CD4-positive, alpha-beta T cell treated with Interleukin-12 subunit alpha and Interleukin-12 subunit beta, for 1 hour (primary cell): ENCODE measurements at places on chromosomes 12 and 14.

DNA sequence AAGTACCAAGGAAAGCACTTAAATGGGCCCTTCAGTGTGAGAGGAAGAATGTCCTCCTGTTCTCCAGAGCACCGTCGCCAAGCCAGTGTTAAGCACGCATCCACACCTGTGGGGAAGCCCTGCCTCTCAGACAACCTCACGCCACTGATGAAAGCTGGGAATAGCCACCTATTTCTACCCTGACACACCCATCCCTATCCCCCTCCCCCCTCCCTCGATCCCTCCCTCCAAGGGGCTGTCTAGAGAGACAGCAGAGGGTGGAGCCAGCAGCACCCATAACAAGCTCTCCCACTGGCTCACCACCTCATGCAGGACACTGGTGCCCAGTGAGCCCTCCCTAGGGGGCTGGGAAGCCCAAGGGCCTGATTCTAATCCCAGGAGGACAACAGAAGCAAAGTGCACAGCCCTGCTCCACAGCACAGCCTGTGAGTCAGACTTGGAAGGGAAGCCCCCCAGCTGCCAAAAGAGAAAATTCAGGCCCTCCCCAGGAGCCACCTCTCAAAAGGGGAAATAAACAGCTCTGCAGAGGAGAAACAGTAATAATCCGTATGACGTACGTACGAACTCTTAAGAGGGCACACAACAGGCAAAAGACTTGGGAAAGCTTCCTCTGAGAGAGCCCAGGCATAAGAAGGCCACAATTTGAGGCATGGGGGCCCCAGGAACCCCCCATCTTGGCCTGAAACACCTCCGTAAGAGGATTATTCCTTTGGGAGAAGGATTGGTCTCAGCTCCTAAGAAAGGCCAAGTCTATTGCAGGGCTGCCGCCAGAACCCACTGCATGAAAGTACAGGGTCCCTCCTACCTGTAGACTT is 7.8 kb downstream of the PITPNM2 start:
- no peak for DNase-seq

GRCh38 chr14:34843011-34843554 is 32.1 kb downstream of the BAZ1A start:
- DNase-seq, result no peak

GRCh38 chr12:27462151-27462694 is 15.7 kb downstream of the SMCO2 start:
- DNase-seq, result no peak

GRCh38 chr12:16062611-16063010 is 151.5 kb downstream of the DERA start:
- DNase-seq, result no peak

DNA sequence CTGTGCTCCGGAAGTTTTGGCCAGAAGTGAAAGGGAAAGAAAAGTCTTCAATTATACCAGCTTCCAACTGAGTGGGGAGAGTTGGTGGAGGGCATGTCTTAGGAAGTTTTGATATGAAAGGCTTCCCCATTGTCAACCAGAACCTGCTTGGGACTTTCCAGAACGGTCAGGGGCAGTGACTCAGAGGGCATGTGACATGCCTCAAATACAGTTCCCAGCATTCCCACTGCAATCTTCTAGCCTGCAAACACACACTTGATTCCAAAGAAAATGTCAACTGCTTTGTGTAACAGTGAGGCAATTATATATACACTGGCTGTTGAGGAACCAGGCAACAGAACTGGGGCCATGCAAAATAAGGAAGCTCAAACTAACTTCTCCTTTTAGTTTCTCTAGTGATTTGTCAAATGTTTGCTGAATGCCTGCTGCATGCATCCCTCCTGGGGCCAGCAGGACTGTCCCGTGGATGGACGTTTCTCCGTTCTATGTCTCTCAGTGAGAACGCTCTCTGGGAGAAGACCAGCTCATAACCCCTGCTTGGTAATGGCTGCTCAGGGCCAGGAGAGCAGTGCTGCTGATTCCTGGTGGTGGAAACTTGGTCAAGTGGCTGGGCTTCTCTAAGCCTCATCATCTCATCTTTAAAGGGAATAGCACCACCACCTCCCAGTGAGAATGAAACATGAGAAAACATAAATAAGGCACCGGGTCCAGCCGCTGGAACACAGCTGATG is 18.3 kb downstream of the SLC25A47 start:
- DNase-seq, result peak; percentile 29

GRCh38 chr12:118307069-118307954 is 65.4 kb downstream of the TAOK3 start:
- DNase-seq, result no peak

DNA sequence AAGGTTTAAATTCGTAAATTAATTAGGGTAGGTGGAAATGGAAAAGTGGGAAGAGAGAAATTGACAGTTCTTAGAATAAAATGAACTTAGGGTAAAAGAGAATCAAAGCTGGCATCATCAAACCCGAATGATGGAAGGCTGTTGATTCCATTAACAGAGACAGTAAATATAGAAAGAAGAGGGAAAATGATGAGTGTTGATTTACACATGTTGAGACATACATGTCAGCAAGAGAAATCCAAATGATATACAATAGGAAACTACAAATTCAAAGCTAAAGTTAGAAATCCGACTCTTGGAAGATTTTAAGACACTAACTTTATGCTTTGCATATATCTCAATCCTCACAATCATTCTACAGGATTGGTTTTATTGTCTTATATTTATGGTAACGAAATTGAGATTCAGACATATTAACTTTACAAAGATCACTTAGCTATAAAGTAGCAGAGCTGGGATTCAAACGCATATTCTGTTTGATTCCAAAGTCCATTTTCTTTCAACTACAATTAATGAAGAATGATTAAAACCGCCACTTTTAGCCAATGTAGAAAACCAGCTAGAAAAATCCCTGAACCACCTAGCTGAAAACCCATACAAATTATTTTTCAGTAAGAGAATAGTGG is 30.2 kb downstream of the LIMA1 start:
- DNase-seq, result no peak

- DNase-seq, result peak; percentile 62
These were observed 6.9 kb upstream of the ADCY6 start for GRCh38 chr12:48795550-48796455.

DNA sequence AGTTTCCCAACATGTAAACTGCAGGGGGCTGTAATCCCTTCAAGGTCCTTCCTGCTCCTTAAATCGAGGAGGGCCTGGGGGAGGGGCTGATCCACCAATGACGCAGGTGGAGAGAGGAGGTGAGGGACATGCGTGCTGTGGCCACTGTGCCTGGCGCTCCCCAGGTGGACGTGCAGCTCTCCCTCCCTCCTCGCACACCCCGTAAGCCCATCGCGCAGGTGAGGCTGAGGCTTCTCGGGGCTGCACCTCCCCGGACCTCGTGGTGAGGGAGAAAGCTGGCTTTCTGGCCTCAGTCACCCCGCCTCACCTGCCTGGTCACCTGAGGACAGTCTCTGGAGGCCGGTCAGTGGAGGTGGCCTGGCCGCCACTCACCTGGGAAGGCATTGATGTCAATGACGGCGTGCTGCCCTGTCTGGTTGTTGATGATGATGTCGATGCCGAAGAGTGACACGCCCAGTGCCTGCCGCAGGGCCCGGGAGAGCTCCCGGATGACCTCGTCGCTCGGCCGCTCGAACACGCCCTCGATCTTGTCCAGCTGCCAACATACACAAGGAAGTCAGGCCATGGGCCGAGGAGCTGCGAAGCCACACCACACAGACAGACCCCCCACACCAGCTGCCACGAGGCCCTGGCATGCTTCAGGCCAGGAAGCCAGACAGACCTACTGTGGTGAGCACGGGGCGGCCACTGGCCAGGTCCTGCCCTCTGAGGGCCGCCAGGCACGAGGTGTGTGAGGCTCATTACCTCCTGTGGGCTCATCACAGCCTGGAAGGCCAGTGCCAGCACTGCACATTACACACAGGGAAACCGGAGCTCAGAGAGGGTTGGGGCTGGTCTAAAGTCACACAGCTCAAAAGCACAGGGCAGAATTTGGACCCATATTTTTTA is 23.3 kb downstream of the CHGA start:
- DNase-seq, result no peak

DNA sequence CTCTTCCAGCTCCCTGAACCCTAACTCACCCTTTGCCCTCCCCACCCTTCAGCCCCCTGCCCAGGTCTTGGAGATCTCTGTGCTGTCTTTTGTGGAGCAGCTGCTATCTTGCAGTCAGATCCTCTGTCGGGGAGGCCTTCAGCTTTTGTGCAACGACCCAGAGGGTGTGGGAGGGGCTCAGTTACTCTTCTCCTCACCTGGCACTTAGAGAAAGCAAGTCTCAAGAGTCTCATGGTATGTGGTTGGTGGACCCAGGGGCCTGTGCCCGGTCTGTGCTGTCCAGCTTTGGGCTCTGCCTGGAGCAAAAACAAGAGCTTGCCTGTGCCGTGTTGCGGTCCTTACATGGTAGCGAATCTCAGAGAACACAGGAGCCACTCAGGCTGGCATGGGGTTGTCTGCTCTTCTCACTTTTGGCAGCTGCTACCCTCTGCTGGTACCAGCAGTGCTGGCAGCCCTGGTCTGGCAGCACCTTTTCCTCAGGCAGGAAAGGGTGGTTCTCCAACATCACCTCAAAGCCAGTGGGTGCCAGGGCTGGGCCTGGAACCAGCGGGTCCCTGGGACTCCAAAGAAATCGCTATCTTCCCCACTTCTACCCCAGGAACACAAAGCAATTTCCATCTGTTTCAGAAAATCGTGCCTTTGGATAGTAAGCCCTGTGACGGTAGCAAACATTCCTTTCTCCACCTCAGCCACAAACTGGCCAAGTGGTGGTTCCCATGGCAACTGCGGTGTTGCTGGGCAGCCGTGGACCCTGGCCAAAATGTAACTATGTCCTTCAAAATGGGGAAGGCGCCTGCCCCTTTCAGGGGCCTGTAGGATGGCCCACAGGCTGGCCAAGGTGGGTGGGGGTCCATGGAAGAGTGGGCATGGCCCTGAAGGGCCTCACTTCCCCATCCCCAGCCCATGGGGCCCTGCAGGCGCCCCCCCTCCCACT is 90.0 kb downstream of the RIN3 start:
- DNase-seq, result peak; percentile 68

DNA sequence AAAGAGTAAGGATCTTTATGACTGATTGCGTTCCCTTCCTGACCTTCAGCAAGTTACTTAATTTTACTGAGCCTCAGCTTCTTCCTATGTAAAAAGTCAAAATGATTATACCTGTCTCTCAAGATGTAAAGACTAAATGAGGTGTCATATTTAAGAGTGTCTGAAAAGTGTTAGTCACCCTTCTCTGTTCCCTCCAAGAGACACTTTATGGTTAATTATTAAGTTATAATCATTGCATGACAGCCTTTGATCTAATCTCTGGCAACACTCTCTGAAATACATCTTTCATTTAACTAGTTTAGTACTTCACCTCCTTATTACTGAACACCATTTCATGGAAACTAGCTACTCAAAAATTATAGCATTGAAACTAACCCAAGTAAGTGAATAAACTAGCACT is 54.8 kb downstream of the BMAL2 start:
- no peak for DNase-seq

GRCh38 chr14:74846968-74847665 is 28.8 kb downstream of the PROX2 start:
- no peak for DNase-seq

- DNase-seq, result no peak
These were observed 407.3 kb upstream of the FLRT2 start for GRCh38 chr14:85122690-85123089.

DNA sequence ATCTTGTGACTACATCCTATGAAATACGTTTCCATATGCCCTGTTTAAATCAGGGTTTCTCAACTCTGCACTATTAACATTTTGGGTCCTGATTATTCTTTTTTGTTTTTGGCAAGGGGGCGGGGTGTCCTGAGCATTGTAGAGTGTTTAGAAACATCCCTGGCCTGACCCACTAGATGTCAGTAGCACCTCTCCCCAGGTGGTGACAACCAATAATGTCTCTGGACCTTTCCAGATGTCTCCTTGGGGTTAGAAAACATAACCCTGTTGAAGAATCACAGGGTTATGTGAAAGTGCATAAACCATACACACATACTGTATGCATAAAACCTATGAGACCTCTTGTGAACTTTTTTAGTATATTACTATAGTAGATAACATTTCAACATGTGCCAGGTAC is 1.4 kb downstream of the ACAD10 start:
- no peak for DNase-seq

DNA sequence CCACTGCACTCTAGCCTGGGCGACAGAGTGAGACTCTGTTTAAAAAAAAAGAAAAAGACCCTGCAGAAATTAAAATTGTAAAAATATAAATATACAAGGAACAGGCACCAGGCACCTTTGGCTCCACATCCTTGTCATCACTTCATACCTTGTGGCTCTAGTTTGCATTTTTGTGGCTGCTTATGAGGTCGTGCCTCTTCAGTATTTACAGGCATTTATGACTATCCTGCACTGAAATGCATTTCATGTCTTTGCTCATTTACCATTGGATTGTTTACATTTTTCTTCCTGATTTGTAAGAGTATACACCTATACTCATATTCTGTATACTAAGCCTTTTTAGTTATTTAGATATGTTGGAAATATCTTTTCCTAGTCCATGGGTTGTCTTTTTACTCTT is 20.1 kb downstream of the BICD1 start:
- DNase-seq, result no peak

- DNase-seq, result no peak
These were observed 107.1 kb upstream of the ARID2 start for GRCh38 chr12:45622210-45622937.

DNA sequence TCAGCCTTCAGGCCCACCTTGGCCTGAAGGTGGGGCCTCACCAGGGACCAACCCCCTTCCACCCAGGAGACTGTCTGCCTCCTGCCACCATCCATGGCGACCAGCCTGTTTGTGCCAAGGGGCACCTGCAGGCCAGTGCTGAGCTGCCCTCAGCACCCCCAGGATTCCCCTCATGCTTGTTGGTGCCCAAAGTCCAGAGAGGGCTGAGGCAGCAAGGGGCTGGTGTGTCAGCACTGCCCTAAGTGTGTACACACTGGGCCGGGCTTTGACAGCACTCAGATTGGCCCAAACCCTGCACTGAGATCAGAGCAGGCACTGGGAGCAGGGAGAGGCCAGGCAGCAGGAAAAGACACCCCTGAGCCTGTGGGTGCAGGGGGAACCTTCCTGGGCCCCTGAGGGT is 18.6 kb downstream of the SYNJ2BP start:
- no peak for DNase-seq

- no peak for DNase-seq
These were observed 900 bp upstream of the MTERF2 start for GRCh38 chr12:106987846-106988245.
